ENCODE measurements at places on chromosomes 7 and 10.

DNA sequence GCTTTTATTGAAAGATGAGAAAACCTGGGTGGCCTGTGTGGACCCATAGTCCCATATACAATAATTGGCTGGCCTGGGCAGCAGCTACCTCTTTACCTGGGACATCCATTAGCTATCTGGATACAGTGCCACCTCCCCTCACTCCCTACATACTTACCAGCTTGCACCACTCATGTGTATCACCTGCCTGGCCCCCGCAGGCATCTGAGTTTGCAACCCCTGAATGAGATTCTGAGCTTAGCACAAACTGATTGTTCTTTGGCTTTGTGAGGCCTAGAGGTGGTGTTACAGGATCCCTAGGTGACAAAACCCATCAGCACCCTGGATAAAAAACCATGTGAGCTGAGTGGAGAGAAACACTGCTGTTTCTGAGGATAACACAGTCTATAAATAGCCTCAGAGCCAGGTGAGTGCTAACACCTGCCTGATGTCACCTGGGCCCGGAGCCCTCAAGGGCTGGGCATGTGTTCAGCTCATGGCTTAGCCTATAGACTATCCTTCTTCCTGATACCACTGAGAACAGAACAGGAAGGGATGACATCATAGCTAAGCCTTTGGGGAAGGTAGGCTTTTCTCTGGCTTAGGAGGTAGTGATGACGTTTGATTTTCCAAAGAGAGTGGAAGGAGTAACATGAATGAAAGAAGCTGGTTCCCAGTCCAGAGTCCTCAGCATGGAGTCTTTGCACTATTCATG is 2.6 kb upstream of the PPIF start:
- DNase-seq: no peak

DNA sequence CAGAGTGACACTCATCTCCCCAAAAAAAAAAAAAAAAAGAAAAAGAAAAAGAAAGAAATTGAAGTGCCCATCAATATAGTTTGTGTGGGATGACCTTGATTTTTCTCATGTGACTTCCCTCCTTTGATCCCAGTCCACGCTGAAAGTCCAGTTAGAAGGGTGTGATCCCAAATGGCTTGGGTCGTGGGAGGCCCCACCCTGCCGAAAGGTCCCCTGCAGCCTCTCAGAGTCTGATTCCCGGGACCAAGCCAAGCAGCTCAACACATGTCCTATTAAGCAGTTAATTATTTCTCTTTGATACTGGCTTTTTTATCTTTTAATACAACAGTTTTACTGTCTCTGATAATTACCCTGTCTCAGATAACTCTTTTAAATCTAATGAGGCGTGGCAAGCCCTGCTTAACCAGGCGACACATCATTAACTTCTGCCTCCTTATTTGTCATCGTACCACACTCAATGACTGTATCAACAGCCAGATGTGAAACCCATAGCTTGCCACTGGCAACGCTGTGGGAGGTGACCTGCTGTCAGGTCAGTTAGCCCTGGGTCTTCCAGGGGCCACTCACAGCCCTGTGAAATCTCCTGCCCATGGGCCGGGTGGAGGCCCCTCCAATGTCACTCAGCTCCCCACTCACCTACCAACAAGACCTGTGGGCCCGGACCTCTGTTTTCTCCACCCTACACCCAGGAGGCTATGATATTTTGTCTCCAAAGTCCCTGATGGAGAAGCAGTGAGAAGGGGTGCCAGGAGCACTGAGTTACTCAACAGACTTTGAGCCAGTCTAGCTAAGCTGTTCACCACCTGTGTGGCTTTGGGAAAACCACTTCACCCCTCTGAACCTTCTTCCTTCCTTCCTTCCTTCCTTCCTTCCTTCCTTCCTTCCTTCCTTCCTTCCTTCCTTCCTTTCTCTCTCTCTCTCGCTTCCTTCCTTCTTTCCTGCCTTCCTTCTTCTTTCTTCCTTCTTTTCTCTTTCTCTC is 110.0 kb upstream of the SFMBT2 start:
- DNase-seq: no peak

- DNase-seq: peak; percentile 28
These were observed 1.7 kb downstream of the IGF2BP3 start for GRCh38 chr7:23468526-23469149.

GRCh38 chr10:102003541-102003940 is 52.4 kb downstream of the ARMH3 start:
- DNase-seq: no peak

- DNase-seq: no peak
These were observed 88.1 kb upstream of the PDCD4 start for GRCh38 chr10:110783509-110784107.

GRCh38 chr7:27399791-27400567 is 157.4 kb downstream of the EVX1 start:
- no peak for DNase-seq

- no peak for DNase-seq
These were observed 318.5 kb downstream of the DOCK4 start for GRCh38 chr7:111887734-111888133.

GRCh38 chr7:20299145-20299544 is 31.6 kb upstream of the ITGB8 start:
- DNase-seq: no peak

DNA sequence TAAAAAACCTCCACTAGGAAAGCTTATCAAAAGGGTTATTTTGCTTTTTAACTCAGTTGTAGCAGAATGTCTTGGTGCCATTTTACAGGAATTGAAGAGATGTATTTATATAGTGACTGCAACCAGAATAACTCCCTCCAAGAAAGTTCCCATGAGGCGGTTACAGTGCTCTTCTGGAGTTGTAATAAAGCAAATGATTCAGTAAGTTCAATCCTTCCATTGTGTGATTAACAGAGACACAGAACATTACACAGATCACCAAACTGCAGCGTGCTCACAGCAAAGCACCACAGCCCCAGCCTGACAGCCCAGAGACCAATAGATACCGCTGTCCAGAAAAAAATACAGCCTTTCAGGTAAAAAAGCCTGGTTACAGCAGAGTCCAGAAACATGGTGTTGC is 21.9 kb upstream of the CABCOCO1 start:
- no peak for DNase-seq

DNA sequence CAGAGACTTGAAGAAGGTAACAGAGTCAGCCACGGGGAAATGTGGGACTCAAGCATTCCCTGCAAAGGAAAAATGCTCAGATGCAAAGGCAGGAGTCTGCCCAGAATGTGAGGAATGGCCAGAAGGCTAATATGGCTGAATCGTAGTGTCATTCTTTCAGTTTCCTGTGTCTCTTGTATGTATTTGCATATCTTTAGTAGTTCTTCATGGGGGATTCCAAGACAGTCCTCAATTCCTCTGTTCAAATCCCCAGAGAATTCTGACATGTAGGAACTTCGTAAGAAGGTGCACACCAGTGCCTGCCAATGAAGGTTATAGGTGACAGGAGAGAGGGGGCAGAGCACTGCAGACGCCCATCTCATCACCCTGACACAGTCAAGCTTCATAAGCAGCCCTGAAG is 154.4 kb downstream of the CACNB2 start:
- DNase-seq: no peak

- no peak for DNase-seq
These were observed 84.5 kb downstream of the LHFPL3 start for GRCh38 chr7:104412911-104413310.

DNA sequence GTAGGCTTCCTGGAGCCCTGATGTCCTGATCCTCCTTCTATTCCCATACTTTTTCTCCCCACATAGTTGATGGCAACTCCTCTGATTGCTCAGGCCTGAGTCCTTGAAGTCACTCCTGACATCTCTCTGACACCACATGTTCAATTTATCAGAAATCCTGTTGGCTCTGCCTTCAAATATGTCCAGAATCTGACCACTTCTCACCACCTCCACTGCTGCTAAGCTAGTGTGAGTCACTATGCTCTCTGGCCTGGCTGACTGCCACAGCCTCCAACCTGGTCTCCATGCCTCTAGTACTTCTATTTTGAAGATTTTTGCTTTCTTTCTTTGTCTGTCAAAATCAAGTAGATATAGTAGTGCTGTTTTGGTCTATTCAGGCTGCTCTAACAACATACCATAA is 53.0 kb downstream of the TMEM229A start:
- no peak for DNase-seq

GRCh38 chr10:87605628-87606251 is 53.9 kb upstream of the PAPSS2 start:
- no peak for DNase-seq

Data from HuH-7 (cell line).